Type B pancreatic cell (in vitro differentiated cells): ENCODE measurements at places on chromosomes 13 and 19. TPM values are rescaled to one million over a fixed set of nuclear protein-coding genes. Genes with fewer than 3 reads are reported as not detected.

DNA sequence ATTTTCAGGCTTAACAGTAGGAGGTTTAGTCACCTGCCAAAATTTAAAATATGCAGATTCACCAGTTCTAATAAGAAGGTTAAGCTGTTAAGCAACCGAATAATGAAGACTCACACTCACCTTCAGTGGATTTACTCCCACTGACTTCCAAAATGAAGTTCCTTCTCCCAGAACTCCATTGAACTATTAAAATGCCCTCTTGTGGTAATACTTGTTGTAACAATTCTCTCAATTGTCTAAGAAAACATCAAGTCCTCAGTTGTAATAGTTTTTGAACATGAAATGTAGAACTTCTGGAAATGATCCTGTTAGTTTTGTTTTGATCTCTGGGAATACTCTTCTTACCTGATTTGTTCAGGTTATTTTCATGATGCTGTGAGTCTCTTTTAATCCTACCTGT is 522.0 kb upstream of the ATXN8OS start:
- H3K36me3 ChIP-seq, result no peaks in the 10 kb centered on the region
- no peaks in the 10 kb centered on the region for H3K27me3 ChIP-seq
- no peak for DNase-seq
- H3K27ac ChIP-seq, result no peak overlapping the region
- no peaks in the 10 kb centered on the region for H3K4me1 ChIP-seq
- H3K4me3 ChIP-seq, result no peak overlapping the region

TYK2 gene
- total RNA-seq, result 96.6 and 131 TPM in 2 replicates

DNA sequence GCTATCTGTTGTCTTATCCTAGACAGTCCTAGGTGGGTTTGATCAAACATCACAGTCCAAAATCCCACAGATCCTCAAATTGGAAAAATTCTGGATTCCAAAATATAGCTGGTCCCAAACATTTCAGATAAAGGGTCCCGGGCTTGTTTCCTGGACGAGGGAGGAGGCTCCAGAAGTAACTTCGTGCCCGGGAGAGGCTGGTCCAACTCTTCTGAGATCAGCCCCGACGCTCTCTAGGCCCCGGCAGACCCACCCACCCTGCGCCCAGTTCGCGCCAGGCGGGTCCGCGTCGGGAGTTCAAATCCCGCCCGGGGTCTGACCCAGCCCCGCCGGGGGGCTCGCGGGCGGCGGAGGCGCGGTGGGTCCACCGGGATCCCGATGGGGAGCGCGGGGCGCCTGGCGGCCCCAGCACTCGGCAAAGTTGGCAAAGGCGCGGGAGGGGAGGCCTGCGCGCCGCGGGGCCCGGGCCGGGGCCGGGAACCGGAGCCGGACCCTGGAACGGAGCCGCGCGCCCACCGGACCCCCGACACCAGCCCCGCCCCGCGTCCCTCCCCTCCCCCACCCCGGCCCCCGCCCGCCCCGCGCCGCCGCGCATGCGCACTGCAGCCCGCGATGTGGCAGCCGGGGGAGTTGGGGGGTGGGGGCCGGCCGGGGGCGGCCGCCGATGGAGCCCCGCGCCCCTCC is 513 bp downstream of the MIER2 start:
- peak overlapping the region; percentile 89 for H3K4me3 ChIP-seq
- peaks cover 34% of the 10 kb centered on the region for H3K4me1 ChIP-seq
- H3K27me3 ChIP-seq, result peaks cover 6% of the 10 kb centered on the region

- no peak overlapping the region for H3K4me3 ChIP-seq
- no peak for DNase-seq
- no peak overlapping the region for H3K27ac ChIP-seq
- peaks cover 17% of the 10 kb centered on the region for H3K36me3 ChIP-seq
- H3K4me1 ChIP-seq, result peaks cover 27% of the 10 kb centered on the region
These were observed 227.1 kb downstream of the GGACT start for GRCh38 chr13:100361504-100361903.

DNA sequence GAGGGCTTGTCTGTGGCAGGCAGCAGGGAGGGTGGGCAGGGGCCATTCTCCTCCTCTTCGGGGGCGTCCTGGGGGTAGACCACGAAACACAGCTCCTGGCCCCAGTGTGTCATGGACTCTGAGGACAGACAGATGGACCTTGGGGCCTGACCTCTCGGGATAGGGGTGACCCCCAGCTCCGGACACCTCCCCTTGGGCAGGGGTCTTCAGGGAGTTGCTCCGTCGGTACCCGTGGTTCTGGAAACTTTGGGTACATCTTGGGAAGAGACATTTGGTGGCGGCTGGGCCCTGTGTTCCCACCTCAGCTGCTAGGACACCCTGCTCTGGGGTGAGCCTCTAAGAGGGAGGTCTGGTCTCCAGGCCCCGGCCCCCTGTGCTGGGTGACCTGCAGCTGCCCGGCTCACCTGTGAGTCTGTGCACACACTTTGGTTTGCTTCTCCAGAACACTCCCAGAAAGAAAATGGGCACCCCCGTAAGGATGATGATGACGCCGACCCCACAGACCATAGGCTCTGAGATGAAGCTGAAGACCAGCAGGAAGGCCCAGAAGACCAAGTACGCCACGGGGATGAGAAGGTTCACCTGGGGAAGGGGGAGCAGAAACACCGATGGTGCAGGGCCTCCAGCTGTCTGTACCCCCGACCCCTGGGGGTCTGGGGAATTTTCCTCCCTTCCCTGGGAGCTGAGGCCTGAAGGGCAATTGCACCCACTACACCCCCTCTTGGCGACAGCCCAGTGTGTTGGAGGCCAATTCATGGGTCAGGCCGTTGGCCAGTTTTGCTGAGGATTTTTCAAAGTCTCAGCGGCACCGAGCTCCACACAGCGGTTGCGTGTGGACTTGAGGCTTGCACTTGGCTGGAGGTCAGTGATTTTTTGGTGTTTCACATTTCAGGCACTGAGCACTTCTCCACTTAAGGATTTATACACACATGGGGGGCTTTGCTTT is 15.0 kb downstream of the LRP3 start:
- H3K27ac ChIP-seq, result no peak overlapping the region
- no peak overlapping the region for H3K4me3 ChIP-seq
- DNase-seq, result no peak
- H3K4me1 ChIP-seq, result no peaks in the 10 kb centered on the region

GRCh38 chr13:43391036-43391435 is 367.6 kb downstream of the DNAJC15 start:
- no peaks in the 10 kb centered on the region for H3K36me3 ChIP-seq
- no peak overlapping the region for H3K4me3 ChIP-seq
- peaks cover 19% of the 10 kb centered on the region for H3K4me1 ChIP-seq

DNA sequence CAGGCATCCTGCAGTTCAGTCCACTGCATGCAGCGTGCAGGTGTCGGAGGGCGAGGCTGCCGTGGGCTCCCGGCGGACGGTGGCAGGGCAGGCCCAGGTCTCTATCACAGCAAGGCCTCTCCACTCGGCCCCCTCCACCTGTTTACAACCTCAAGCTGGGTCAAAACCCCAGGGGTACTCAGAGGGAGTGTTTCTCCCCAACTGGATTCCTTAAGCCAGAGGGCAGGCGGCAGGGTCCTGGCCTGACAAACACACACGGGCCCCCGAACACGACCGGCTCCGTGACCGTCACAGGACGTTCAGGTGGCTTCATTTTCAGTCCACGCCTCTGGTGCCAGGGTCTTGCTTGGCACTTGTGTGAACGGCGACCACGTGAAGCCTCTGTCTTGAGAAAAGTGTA is 23.5 kb downstream of the RASA3 start:
- H3K4me1 ChIP-seq, result peaks cover 35% of the 10 kb centered on the region
- H3K27me3 ChIP-seq, result peaks cover 6% of the 10 kb centered on the region
- H3K36me3 ChIP-seq, result no peaks in the 10 kb centered on the region
- H3K4me3 ChIP-seq, result no peak overlapping the region
- no peak for DNase-seq
- H3K27ac ChIP-seq, result no peak overlapping the region

ODAD3 gene
- total RNA-seq, result 1.0 and 2.2 TPM in 2 replicates

DNA sequence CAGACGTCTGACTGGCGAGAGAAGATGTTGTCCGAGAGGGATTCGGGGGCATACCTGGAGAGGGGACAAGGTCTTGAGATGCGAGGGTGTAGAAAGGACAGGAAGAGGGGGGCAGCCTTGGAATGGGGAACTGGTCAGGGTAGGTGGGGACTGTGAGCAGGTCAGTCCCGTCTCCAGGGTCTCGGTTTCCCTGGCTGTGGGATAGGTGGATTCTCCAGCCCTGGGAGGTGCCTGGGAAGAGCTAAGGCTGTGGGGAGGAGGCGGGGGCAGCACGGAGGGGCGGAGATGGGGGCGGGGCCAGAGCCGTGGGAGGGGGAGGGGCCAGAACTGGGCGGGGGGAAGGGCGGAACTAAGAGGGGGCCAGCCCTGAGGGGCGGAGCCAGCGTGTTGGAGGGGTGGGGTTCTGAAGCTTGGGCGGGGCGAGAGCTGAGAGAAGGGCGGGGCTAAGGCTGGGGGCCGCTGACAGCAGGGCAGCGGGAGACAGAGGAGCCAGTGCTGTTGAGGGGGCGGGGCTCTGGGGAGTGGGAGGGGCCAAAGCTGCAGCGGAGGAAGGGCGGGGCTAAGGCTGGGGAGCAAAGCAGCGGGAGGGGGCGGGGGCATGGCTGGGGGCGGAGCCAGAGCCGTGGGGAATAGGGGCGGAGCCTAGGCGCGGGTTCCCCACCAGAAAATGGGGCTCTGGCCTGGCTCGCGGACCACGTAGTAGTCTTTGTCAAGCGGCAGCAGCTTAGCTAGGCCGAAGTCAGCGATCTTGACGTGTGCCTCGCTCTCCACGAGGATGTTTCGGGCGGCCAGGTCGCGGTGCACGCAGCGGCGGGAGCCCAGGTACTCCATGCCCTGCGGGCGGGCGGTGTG is 9.5 kb upstream of the INSL3 start:
- H3K4me3 ChIP-seq, result peak overlapping the region; percentile 90
- peak; percentile 84 for DNase-seq
- peaks cover 17% of the 10 kb centered on the region for H3K27me3 ChIP-seq
- H3K27ac ChIP-seq, result peak overlapping the region; percentile 79
- no peaks in the 10 kb centered on the region for H3K36me3 ChIP-seq
- peaks cover 10% of the 10 kb centered on the region for H3K4me1 ChIP-seq

RAB3A gene
- total RNA-seq, result 6.7 and 8.7 TPM in 2 replicates

GRCh38 chr13:111852725-111853518 is 214.0 kb upstream of the SOX1 start:
- DNase-seq, result peak; percentile 63
- H3K4me3 ChIP-seq, result peak overlapping the region; percentile 67
- peaks cover 42% of the 10 kb centered on the region for H3K27me3 ChIP-seq

DNA sequence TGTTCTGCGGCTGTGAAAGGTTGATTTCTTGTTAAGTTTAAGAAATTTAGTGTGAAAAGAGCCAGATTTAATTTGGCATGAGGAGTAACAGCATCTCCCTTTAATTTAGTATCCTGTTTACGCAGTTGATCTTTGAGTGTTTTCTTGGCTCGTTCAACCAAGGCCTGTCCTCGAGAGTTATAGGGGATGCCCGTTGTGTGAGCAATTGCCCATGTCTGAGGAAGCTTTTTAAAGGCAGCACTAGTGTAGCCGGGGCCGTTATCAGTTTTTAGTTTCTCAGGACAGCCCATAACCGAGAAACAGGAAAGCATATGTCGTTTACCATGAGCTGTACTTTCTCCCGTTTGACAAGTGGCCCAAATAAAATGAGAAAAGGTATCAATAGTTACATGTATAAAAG is 47.5 kb upstream of the ZNF43 start:
- no peak overlapping the region for H3K4me3 ChIP-seq
- no peaks in the 10 kb centered on the region for H3K4me1 ChIP-seq
- no peaks in the 10 kb centered on the region for H3K27me3 ChIP-seq
- no peak overlapping the region for H3K27ac ChIP-seq

SLC1A6 gene
- total RNA-seq, result 6.4 and 15.2 TPM in 2 replicates

ZNF471 gene
- 0.05 TPM in 1 of 2 replicates, not detected in the other for total RNA-seq

GRCh38 chr19:29650772-29651387 is 14.4 kb upstream of the PLEKHF1 start:
- H3K27ac ChIP-seq, result no peak overlapping the region
- no peak overlapping the region for H3K4me3 ChIP-seq
- H3K27me3 ChIP-seq, result peaks cover 8% of the 10 kb centered on the region
- DNase-seq, result no peak

DNA sequence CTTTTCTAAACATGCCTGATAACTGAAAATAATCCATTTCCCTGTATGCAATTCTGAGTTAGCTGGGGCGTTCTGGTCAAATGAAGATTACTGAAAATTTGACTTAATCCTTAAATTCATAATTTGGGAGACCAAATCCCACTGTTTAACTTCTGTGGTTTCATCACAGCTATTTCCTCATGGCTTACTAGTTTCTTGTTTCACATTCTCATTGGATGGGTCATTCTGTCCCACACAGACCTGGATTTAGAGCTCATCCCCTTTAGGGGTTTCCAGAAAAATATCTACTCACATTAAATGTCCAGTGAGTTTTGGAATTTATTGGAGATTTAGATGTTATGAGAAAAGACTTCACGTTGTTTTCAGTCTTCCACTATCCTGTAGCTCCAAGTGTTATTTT is 709.3 kb upstream of the KLHL1 start:
- no peaks in the 10 kb centered on the region for H3K27me3 ChIP-seq
- no peak for DNase-seq
- H3K4me1 ChIP-seq, result no peaks in the 10 kb centered on the region
- no peak overlapping the region for H3K4me3 ChIP-seq
- H3K27ac ChIP-seq, result no peak overlapping the region

EPS8L1 gene
- 54.0 and 116 TPM in 2 replicates for total RNA-seq

DNA sequence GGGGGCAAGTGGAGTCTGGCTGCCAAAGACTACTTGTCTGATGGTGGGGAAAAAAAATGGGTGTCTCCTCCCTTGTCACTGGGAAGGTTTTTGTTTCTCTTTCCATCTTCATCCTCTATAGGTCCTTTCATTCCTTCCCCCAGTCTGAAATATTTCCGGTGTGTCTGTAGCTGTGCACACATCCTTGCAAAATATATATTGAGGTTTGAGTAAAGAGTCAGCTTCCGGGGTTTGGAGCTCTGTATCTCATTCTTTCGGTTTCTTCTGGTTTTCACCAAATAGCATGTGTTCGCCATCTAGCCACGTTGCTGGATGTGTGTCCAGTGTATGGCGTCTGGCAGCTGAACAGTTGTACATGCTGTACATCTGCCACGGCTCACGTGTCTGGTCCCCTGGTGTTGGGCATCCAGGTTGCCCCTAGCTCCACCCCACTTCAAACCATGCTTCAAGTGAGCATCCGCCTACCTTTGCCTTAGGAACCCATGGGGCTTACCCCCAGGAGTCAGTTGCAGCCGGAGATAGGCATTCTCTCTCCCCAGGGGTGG is 142.2 kb downstream of the SIPA1L3 start:
- H3K4me1 ChIP-seq, result peaks cover 13% of the 10 kb centered on the region
- H3K4me3 ChIP-seq, result no peak overlapping the region
- H3K27me3 ChIP-seq, result no peaks in the 10 kb centered on the region
- peaks cover 9% of the 10 kb centered on the region for H3K36me3 ChIP-seq

FOSB gene
- 28.4 and 178 TPM in 2 replicates for total RNA-seq

LIM2 gene
- 19.5 TPM in 1 of 2 replicates, not detected in the other for total RNA-seq

DNA sequence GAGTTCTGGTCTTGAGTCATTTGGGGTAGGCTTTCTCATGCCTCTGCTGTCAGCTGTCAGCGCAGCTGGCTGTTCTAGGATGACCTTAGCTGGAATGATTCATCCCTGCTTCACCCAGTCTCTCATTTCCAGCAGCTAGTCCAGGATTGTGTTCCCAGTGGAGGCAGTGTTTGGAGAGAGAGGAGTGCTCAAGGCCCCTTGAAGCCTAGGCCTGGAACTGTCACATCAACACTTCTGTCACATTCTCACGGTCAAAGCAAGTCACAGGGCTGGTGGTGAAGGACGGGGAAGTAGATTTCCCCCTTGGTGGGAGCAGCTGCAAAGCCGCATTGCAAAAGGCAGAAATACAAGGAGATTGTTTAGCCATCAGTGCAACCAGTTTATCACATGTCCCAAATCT is 15.2 kb downstream of the TPT1 start:
- no peaks in the 10 kb centered on the region for H3K4me1 ChIP-seq
- no peak overlapping the region for H3K27ac ChIP-seq
- no peaks in the 10 kb centered on the region for H3K27me3 ChIP-seq
- H3K4me3 ChIP-seq, result no peak overlapping the region
- no peaks in the 10 kb centered on the region for H3K36me3 ChIP-seq
